Activated CD4-positive, alpha-beta T cell treated with anti-CD3 and anti-CD28 coated beads, Interleukin-2, Interleukin-6, amounts not matched to agents 100 ng/mL and 50 ng/mL, durations not matched to agents 16 hours and 8 hours (primary cell): ENCODE measurements at places on chromosomes 13 and 19.

DNA sequence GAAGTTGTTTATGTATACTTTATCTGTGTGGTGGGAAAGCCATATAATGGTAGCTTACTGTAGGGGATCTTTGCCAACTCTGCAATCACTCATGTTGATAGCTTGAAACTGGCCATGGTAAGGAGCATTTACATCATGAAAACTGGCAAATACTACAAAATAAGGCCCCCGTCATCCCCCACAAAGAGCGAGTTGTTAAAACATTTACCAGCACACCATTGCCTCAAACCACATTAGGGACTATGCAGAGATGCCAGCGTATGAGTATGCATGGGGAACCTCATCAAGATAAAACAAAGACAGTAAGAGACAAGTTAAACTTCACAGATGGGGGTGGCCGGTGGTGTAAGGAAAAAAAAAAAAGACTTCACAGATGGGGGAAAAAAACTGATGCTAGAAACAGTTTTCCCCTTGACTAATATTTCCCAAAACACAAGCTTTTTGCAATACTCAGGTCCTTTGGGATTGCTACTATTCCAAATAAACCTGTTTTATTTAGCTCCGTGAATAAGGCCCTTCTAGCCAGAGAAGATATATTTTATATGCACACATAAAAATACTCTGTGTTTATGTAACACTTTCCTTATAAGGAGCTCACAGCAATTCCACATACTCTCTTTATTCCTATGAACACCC, 70.6 kb upstream of the SERP2 start:
- no peak for DNase-seq

DNA sequence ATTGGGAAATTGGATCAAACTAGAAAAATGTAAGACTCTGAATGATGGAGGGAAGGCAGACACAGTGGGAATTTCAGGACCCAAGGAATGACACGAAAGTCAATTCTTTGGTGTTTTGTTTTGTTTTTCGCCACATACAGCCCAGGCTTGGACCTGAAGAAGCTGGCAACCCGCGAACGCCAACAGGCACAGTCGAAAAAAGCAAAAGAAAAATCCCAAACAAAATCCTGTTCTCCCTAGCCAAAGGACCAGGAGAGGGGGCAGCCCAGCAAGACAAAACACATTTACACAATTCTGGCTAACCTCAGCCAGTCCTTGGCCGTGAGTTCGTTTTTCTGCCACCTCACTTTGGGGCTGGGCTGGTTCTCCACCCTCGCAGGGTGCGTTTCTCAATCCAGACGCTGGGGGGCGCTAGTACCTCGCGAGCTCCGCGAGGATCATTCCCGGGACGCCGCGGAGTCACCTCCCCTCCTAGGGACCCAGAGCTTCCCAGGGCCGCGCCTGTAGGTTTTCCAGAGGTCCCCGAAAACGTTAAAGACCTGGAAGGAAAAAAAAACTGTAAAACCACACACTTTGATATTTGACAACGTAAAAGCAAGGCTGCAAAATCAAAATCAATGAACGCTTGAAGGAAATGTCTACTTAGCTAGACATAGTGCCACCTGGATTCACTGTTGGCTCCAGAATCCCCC, 34.9 kb upstream of the TPM4 start:
- DNase-seq, result peak; percentile 85

- DNase-seq, result no peak
Observed at GRCh38 chr13:100534147-100534843, 54.3 kb downstream of the GGACT start.

GRCh38 chr13:60944863-60945262, 470.8 kb downstream of the PCDH20 start:
- no peak for DNase-seq

DNA sequence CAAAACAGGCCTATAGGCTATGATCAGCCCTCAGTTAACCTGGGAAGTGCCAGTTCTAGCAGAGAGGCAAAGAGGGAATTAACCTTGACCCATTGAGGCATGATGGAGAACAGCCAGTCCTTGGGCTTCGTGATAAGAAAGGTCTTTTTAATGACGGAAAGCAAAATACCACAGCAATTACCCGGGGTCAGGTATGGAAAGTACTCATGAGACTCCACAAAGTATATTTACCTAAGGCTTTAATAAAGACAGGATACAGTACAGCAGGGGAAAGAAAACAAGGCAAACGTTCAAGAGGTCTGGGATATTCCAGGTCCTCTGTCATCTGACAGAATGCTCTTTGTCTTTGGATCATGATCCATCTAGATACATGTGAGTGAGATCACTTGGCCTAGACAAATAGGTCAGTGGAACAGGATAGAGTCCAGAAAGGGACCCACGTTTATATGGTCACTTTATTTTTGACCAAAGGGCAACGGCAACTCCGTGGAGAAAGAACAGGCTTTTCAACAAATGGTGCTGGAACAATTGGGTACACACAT, 52.2 kb downstream of the WDFY2 start:
- no peak for DNase-seq

- no peak for DNase-seq
Observed at GRCh38 chr13:95541308-95541707, 11.2 kb upstream of the CLDN10 start.

GRCh38 chr13:37923236-37923635, 53.7 kb upstream of the TRPC4 start:
- DNase-seq, result no peak

DNA sequence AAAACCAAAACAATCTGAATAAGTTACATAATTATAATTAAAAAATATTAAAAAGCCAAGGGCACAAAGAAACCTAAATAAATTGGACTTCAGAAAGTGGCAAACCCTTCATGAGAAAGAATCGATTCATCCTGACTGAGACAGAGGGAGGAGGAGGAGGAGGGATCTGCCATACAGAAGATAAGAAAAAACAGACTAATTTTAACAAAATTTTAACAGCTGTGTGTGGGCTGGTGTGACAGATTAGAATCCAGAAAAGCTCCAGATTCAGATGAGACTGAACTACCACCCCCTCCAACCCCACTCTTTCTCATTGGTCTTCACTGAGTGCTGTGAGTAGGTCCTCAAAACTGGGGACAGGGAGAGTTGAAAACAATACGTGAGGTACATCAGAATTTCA, 111.5 kb upstream of the HTR2A start:
- no peak for DNase-seq

- no peak for DNase-seq
Observed at GRCh38 chr13:94414708-94415107, 64.8 kb downstream of the DCT start.

DNA sequence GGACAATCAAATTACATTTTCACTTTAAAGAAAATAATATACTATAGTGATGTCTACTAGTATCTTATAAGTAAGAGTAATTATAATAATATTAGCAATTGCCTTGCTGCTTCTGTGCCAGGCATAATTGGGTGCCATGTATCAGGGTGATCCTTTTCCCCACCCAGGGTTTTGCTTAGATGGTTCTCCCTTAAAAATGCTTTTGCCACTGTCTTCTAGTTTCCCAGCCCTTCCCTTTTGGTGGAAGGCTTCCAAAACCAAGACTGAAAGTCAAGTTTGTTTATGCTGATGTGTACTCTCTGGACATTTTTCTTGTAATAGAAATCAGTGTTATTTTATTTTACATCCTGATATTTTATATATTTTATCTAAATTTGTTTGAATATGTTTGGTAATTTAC, 77.8 kb downstream of the ITGBL1 start:
- DNase-seq, result no peak

DNA sequence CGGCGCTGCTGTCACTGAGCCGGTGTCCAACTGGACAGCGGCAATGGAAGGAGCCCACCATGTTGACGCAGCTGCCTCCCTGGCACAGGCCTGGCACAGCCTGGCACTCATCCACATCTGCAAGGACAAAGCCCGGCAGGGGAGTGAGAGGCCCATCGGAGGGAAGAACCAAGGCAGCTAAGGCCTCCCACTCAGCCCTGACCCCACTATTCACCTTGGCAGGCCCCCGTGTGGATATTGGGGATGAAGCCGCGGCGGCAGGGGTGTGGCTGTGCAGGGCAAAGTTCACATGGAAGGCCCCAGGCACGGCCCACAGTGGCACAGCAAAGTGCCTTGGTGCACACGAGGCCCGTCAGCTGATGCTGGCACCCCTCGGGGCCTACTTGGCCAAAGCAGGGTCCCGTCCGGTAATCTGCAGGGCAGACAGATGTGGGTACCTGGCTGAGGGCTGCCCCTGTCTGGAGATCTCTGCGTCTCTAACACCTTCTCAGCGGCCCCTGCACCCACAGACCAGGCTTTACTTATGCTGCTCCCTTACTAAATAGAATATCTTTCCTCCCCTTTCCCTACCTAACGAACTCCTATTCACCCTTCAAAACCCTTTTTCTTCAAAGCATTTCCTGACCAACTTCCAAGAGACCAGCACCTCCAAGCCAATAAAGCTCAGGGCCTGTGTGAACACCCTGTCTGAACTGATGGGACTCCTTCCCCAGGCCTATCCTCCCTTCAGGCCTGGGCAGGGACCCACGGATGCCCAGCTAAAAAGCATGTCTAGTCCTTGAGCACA, 7.5 kb downstream of the FBN3 start:
- no peak for DNase-seq

GRCh38 chr13:40187324-40187795, 479.1 kb downstream of the FOXO1 start:
- peak; percentile 41 for DNase-seq

DNA sequence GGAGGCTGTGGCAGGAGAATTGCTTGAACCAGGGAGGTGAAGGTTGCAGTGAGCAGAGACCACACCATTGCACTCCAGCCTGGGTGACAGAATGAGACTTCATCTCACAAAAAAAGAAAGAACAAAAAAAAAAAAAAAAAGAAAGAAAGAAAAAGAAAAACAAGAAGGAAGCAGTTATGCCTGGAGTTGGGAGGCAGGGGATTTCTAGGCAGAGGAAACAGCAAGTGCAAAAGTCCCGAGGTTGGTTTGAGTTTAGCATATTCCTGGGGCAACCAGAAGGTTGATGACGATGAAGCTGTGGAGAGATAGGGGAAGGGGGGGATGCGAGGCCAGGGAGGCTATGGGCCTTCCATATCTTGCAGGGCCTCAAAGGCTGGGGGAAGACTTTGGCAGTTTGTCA, 11.5 kb upstream of the EML2 start:
- no peak for DNase-seq

GRCh38 chr19:16144216-16144581, 714 bp downstream of the HSH2D start:
- DNase-seq, result no peak
